ENCODE measurements at places on chromosomes 3 and 15. TPM values are rescaled to one million over a fixed set of nuclear protein-coding genes. Genes with fewer than 3 reads are reported as not detected.

The POLG gene
- 73.5 TPM for total RNA-seq

The KNG1 gene
- total RNA-seq, result not detected

- no peak for DNase-seq
These were observed 59.8 kb downstream of the AGTR1 start for GRCh38 chr3:148757238-148758215.

DNA sequence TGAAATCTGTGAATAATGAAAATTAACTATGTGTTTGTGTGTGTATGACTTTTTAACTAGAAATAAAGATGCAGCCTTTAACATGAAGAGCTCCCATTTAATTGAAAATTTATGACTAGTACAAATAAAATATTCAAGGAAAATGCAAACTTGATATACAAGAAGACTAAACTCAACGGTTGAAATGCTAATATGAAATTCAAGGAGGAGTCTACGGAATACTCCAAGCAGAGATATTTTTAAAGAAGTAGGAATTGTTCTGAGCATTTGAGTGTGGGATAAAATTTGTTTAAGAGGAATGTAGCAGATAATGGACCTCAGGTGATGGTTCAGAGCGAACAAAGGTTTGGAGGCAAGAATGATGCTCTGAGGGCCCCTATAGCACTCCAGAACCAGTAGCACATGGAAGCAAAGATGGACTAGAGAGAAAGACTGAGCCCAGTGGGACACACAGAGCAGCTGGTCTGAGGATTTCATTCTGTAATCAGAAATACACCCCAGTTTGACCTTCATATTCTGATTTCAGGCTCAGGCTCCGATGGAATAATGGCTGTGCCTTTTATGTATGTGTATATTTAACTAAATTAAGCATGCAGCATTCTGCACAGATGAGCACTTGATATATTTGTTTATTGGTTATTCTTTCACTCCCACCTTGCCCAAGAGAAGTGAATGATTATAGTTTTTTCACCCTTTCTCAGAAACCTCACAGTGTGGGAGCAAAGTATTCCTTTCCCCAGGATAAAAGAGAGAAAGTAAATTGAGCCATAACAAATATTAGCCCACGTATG lies 227.1 kb downstream of the ZPLD1 start:
- no peak for DNase-seq

DNA sequence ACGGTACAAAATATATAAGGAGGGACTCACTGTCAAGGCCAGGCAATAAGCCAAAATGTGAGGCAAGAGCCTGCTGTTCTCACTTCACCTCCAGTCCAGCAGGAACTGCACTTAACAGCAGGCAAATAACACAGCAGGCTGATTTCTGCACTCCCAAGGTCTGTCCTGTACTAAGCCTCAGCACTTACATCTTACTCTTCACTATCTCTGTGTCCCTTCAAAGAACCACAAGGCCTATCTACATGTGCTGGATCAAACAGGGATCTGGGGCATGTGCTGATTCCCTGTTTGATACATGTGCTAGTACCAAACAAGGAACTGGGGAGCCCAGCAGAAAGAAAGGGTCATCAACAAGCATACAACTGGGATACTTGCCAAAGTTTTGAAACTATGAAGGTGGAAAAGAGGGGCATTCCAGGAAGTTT lies 22.2 kb downstream of the UACA start:
- DNase-seq, result no peak

DNA sequence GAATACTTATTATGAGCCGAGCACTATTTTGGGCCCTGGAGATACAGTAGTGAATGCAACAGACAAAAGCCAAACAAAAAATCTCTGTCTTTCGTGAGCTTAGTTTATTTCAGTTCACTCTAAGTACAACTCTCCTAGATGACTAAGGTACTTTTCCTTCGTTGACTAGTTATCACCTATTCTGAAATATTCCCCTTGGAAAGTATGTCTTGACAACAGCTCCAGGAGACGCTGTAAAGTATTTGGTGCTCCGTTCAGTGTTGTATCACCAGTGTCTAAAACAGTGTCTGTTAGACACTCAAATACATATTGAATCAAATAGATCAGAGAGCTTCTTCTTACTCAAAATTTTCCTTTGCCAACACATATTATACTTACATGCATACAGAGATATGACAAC lies 119.6 kb downstream of the TFDP2 start:
- no peak for DNase-seq

DNA sequence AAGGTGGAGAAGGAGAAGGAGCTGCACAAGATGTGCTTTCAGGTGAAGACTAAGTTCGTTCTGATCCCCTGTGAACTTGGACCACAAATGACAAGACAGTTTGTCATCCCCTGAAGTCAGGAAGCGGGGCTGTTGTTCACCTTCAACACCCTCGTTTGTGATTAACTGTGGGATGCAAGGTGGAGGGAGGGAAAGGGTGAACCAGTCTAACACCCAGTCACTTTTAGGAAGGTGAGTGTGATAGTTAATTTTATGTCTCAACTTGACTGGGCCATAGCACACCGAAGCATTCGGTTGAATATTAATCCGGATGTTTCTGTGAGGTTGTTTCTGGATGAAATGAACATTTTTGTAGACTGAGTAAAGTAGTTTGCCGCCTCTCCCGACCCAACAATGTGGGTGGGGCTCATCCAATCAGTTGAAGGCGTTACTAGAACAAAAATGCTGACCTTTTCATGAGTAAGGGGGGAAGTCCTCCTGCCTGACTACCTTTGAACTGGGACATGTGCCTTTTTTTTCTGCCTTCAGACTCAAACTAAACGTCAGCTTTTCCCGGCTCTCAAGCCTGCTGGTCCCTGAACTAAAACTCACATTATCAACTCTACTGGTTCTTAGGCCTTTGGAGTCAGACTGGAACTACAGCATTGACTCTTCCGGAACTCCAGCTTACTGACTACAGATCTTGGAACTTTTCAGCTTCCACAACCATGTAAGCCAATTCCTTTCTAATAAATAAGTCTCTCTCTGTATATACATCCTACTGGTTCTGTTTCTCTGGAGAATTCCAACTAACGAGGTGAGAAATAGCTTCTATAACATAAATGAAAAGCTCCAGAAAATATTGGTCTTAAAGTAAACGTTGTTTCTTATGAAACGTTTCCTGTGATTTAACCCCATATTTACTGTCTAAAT lies 264.0 kb upstream of the SLITRK3 start:
- DNase-seq, result no peak

DNA sequence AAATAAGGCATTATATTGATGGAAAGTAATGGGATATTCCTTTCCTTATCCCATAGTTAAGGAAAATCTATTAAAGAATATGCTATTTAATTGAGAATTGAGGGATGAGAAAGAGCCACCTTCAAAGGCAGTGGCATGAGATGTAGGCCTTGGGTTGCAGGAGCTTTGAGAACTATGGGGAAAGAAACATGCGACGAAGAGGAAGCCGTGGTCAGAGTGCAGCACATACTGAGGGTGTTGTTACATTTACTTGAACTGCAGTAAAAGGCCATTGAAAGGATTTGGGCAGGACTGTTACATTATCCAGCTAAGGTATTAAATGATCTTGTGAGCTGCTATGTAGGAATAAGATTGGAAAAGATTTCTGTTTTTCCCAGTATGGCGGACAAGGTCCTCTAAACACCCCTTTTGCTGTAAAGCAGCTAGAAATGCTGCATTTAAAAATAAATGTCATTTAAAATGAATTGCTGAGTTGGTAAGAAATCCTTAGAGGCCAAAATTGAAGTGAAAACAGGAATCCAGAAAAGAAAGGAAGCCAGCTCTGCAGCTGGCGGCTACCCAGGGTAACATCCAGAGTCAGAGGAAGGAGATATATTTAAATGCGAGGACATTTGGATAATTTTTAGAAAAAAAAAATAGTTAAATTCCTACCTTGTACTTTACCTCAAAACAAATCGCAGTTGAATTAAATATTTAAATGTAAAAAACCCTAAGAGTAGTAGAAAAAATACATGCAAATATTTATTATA lies 61.7 kb downstream of the IL1RAP start:
- DNase-seq, result no peak

- no peak for DNase-seq
These were observed 209.3 kb upstream of the FEZF2 start for GRCh38 chr3:62582495-62583172.

DNA sequence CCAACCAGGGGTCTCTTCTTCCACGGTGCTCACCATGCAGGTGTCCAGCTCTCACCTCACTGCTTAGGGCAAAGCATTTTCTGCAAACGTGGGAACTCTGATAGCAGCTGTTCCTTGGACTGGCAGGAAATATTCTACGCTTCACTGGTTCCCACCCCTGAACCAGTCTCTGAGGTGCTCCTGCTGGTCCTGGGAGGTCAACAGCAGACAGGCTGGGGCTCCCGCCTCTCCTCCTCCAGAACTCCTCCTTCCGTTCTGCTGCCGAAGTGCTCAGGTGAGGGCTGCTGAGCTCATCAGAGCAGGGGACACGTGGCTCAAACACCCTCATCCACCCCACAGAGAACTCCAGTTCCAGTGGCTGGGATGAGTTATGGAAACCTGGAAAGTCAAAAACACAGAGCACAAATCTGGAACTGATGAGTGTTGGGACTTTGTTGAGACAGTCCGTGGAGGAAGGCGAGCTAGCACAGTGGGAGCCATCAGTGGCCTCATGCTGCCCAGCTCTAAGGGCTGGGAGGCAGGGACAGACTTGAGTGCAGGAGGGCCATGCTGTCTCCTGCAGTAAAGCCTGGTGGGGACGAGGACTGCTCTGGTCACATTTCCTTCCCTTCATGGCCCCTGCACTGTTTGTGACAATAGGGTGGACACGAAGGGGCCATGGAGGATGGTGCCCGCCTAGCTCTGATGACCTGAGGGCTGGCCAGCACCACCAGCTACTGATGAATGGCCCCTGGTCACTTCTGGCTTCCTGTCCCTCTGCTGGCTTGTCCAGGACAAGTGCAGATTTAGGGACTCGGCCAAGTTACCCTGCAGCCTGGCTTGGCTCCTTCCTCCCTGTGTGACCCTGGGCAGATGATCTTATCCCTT lies 137.8 kb downstream of the KLF13 start:
- no peak for DNase-seq

All from neural crest cell (in vitro differentiated cells).